ENCODE measurements at places on chromosomes 5 and 9. TPM values are rescaled to one million over a fixed set of nuclear protein-coding genes. Genes with fewer than 3 reads are reported as not detected.

DNA sequence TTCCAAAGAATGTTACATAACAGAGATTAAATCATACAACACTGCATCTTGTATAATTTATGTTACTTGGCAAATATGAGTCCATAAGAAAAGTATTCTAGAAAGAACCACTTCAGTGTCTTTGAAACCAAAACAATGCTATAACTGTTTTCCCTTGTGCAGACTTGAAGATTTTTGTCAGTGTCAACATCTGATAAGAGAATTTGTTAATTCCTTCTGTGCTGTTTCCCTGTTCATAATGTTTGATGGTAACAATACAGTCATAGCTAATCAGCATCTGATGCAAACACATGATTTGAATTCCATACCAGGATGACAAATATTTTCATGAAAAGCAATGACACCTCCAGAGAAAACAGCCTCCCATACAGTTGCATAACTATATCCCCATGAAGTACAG, 306.8 kb downstream of the SEMA5A start:
- no peak for DNase-seq

DNA sequence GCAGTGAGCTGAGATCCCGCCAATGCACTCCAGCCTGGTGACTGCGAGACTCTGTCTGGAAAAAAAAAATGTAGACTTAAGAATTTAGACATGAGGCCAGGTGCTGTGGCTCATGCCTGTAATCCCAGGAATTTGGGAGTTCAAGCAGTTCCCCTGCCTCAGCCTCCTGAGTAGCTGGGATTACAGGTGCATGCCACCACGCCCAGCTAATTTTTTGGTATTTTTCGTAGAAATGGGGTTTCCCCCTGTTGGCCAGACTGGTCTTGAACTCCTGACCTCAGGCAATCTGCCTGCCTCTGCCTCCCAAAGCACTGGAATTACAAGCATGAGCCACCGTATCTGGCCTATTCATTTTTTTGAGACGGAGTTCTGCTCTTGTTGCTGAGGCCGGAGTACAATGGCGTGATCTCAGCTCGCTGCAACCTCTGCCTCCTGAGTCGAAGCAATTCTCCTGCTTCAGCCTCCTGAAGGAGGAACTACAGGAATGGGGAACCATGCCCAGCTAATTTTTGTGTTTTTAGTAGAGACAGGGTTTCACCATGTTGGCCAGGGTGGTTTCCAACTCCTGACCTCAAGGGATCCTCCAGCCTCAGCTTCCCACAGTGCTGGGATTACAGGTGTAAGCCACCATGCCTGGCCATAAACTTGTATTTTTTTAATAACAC, 14.0 kb downstream of the DDX46 start:
- DNase-seq, result no peak

GPR21 gene
- 1.8 TPM for total RNA-seq

TRPM3 gene
- total RNA-seq, result not detected

DNA sequence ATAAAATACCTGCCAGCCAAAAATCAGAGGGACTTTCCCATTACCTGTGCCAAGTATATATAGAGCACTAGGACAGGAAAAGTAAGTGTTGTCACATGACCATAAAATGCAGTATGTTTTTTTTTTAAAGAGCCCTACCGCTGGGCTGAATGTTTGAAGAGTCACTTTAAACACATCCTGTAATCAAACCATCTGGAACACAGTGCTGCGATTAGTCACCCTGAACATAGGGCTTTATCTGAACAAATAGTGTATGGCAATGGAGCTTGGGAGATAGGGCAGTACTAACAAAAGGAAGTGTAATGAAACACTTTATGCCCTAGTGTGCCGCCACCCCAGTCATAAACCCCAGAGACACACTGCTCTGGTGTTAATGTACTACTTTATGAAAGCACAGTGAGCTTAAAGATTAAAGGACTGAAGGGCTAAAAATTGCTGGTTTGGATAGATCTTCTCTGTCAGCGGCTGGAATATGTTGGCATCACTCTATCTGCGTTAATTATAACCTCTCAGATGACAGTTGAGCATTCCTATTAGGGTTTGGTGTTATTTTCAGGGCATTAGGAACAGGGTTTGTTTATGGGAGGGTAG, 90.4 kb downstream of the ZNF608 start:
- DNase-seq, result peak; percentile 28

DNA sequence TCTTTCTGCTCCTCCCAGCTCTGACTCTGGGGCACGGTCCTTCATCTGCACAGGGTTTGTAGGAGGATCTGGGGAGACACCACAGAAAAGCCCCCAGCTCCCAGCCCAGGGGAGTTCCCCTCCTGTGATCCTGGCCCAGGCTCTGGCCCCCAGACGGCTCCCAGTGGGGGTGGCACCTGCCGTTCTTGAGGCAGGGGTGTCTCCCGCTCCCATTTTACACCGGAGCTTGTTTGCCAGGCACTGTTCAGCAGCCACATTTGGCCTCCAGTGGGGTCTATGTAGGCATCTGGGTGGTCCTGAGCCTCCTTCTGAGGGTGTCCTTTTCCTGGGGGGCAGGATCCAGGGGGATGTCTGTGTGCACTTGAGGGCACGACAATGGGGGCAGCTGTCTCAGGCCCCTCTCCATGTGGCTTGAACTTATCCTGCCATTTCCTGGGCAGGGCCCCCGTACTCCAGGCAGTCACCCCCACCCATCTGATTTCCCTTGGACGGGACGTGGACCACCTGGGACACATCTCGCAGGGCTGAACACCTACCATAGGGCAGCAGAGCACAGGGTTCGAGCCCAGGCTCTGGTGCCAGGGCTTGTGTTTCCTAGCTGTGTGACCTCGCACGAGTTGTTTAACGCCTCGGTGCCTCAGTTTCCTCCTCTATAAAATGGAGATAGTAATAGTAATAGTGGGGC, 275.0 kb upstream of the MVB12B start:
- DNase-seq, result no peak

ASPN gene
- total RNA-seq, result 3.9 TPM

Measured in gastrocnemius medialis (tissue), 4 donors.